ENCODE measurements at places on chromosomes 5 and 9.

DNA sequence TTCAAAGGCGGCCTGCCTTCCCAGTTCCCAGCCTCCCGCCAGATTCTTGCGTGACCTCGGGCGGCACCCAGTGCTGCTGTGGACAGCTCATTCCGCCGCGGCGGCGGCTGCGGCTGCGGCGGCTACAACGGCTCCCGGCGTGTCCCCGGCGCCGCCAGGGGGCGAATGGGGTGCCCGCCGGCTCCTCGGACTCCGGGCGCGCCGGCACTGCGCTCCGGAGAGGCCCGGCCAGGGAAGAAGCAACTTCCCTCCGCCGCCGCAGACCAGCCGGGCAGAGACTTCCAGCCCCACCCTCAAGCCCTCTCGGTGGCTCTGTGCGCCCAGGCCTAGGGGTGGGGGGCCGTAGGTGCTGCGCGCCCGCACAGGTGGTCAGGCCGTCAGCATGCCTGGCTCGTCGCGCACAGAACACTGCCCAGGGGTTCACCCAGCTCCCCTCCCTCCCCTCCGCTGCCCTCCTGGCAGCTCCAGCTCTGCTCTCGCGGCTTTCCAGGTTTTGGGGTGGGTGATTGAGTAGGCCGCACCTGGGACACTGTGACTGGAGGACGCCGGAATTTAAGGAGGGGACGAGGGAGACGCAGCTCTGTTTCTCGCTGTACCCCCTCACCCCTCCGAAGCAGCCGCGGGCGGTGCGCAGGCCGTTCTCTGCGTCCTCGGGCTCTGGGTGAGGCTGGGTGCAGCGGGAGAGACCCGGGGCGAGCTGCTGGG is 20.2 kb downstream of the IGIP start:
- peak; percentile 59 for DNase-seq

GRCh38 chr9:107190061-107190935 is 92.8 kb upstream of the RAD23B start:
- no peak for DNase-seq

DNA sequence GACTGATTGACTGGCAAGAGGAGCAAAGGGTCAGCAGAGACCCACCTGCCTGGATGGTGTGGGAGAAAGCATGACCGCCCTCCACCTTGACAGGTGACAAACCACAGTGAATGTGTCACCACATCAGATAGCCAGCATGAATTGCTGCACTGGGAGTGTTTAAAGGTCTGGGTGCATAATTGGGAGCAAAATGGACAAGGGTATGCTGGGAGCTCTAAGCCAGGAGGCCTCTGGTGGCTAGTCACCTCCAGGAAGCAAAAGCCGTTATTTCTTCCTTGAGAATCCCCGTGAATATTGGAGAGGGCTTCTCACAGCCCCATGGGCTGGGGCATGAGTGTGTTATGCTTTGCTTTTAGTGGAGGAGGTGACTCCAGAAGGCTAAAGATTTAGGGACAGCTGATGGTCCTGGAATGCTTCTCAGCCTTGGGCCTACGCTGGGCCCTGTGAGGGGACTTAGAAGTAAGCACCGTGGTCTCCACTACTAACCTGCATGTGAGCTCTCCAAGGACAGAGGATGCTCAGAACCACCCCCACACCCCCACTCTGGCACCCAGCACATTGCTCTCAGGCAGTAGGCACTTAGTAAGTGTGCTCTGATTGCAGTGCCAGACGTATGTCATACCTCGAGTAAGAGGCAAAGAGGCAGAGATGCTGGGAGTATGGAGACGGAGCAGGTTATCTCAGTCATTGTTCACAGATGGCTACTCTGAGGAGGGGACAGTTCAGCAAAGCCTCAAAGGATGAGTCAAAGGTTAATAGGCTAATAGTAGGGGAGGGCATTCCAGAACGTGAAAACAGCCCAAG is 9.1 kb upstream of the IRF1 start:
- peak; percentile 16 for DNase-seq

- no peak for DNase-seq
These were observed 27.6 kb downstream of the TPD52L3 start for GRCh38 chr9:6355728-6356127.

- no peak for DNase-seq
These were observed 63.6 kb downstream of the ARHGAP26 start for GRCh38 chr5:142833517-142834449.

GRCh38 chr5:11851965-11852716 is 52.1 kb downstream of the CTNND2 start:
- no peak for DNase-seq

- DNase-seq, result no peak
These were observed 5.5 kb downstream of the ASTN2 start for GRCh38 chr9:117409321-117409720.

DNA sequence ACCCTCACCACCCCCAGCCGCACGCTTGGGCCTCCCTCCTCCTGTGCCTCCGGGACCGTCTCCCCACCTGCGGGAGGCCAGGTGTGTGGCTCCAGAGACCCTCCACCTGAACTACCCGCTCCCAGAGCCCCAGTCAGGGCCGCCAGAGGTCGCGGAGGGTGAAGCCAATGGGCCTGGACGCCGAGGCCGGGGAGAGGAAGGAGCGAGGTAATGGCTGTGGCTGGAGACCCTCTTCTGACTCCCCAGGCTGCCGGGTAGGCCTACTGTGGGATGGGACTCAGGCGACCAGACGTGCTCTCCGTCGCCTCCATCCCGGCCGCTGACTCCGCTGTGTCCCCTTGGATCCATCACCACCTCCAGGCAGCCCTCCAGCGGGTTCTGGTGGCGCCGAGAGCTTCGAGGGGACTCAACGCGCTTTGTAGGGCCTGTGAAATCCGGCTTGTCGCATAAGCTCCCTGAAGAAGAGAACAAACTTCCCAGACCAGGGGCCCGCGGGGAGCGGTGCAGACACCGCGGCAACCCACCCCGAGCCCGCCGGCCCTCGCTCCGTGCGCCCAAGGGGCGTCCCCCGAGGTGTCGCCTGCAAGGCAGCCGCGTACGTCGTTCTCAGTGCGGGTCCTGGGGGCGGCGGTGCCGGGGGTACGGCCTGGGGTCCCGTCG is 12.6 kb downstream of the IRX2 start:
- no peak for DNase-seq

- DNase-seq, result no peak
These were observed 16.9 kb downstream of the SH2D3C start for GRCh38 chr9:127761491-127761956.

GRCh38 chr9:133874060-133874657 is 118.0 kb downstream of the VAV2 start:
- DNase-seq, result no peak

GRCh38 chr5:160354666-160355065 is 15.8 kb downstream of the C1QTNF2 start:
- no peak for DNase-seq

DNA sequence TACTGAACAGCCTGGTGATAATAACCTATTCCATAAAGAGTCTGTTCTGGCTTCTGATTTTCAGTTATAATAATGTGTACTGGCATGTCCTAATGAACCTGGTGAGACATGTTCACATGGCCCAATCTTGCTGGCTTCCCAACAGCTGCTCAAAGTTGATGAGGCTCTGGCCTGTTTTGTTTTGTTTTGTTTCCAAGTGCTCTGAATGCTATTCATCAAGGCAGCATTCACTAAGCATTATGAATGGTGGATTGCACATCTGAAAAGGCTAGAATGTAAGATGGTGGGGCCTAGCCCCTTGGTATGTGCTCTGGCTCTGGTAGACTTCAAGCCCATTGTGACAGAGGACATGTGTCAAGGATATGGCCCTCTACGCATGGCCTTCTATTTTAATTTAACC is 388.5 kb downstream of the PSAT1 start:
- DNase-seq, result no peak

GRCh38 chr5:106435185-106435584 is 1235.6 kb downstream of the EFNA5 start:
- DNase-seq, result no peak

DNA sequence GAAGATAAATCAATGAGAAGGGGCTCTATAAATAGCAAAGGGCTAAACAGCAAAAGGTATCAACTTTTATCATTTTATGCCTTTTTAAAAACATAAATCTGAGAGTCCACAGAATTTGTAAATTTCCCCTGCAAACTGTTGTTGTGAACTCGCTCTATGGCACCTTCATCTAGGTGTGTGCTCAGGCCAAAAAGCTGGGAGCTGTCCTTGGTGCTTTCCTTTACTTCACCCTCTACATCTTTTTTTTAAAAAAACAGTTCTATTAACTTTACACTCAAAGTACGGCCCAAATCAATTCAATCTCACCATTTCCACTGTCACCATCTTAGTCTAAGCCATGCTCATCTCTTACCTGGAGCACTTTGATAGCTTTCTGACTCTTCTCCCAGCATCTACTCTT is 108.2 kb upstream of the GPR151 start:
- no peak for DNase-seq

- DNase-seq, result no peak
These were observed 102.5 kb upstream of the DHFR start for GRCh38 chr5:80757290-80757689.

DNA sequence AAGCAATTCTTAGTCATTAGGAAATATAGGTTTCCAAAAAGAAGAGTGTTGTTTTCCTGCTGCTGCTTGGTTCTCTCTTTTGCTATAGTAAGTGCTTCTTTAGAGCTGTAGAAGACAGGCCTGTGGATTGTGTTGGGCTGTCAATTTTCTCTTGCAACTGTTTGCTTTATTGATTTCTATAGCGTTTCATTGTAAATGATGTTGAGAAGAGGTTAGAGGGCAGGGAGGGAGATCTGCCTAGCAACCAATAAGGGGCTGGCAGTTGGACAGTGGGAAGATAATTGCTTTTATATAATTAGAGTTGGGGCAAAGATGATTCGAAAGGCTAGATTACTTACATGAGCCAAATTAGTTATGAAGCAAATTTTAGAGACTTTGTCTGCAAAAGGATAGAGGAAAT is 11.1 kb downstream of the UNC13B start:
- DNase-seq, result no peak

- no peak for DNase-seq
These were observed 41.9 kb upstream of the PPP2R2B start for GRCh38 chr5:146920351-146920881.

GRCh38 chr9:6218099-6218502 is 2.5 kb downstream of the IL33 start:
- no peak for DNase-seq

DNA sequence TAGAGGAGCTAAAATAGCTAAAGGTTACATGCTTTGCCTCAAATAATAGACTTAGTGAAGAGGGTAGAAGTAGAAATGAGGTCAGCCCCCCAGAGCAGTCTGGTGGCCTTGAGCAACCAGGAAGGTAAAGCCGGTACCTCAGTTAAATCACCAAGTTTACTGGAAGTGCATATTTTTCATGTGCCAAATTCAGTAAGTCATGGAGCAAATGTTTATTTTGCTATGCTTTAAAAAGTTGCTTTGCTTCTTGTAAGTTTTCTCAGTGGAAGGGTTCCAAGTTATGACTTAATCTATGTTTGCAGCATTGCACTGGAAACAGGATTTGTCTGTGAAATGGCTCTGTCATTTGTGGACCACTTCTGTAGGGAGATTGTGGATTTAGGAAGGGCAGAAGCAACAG is 256.7 kb downstream of the ARRDC3 start:
- DNase-seq, result no peak

- DNase-seq, result no peak
These were observed 105.2 kb upstream of the DHFR start for GRCh38 chr5:80759866-80760577.

DNA sequence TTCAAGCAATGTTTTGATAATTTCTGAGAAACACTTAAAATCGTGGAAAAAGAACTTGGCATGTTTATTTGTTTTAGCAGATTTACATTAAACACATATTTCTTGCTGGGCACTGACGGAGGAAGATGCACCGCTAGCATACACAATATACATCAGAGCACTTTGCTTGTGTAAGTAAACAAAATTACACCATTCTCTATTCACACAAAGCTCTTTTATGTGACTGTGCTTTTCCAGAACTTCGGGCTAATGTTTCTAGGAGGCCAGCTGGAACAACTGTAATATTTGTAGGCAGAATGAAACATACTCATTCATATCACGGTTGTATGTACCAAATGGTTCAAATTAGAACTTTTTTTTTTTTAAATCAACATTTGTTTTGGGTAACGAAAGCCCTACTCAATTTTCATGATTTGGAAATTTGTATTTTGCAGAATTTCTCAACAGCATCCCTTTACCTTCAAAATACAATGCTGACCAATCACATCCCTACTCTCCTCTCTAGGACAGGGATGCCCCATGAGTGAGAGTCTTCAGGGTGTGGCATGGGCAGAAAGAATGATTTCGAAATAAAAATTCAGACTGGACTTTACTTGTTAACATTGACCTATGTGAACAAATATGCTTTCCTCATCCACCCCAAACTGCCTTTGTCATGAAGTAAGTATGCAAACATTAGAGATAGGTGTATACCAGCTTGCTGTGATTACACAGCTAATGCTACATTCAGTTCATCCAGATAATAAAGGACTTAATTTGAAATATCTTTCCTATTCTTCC is 425.1 kb downstream of the BNC2 start:
- no peak for DNase-seq

GRCh38 chr5:177490311-177490991 is 7.0 kb downstream of the PDLIM7 start:
- no peak for DNase-seq

GRCh38 chr5:53240661-53241060 is 131.1 kb upstream of the MOCS2 start:
- no peak for DNase-seq

DNA sequence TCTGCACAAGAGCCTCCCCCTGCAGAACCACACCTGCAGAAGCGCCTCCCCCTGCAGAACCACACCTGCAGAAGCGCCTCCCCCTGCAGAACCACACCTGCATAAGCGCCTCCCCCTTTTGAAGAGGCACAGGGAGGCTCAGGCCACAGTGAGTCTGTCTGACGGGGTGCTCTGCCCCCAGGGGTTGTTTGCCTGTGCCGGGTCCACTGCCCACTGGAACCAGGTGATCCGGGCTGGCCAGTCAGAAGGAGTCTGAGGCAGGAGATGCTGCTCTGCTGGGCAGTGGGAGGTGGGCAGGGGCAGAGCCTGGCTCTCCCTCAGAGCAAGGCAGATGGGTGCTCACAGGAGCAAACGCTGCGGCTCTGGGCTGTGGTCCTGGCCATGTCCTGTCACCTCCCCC is 60.8 kb upstream of the RNU6ATAC start:
- DNase-seq, result no peak

- no peak for DNase-seq
These were observed 42.4 kb downstream of the CWC27 start for GRCh38 chr5:64811050-64811640.

DNA sequence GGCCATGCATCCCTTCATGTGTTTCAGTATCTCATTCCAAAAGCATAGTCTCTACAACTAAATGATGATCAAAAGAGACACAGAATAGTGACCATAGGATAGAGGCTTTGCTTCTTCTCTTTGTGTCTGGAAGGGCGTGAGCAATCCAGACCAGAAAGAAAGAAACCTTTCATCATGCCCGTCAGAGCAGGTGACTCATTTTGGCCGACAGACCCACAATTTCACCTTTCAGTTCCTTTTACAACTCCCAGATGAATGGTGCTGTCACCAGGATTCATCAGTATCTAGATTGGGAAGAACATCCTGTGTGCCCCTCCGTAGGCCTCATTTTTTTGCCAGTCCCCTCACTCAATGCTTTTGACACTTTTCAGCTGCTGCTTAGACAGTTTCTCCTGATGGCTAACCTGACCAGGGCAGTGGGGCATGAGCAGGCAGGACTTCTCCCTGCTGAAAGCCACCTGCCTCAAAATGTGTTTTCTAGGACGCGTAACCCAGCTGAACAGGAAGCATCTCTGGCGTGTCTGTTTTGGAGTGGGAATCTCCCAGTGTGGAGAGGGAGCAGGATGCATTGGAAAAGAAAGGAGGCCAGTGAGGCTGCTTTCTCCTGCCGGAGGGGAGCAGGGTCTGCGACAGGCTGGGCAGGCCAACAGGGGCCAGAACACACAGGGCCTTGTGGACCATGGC is 21.2 kb downstream of the ABLIM3 start:
- no peak for DNase-seq

- DNase-seq, result no peak
These were observed 707 bp upstream of the ZFYVE16 start for GRCh38 chr5:80406980-80407734.

GRCh38 chr9:131925677-131926177 is 153.9 kb downstream of the MED27 start:
- DNase-seq, result no peak
